ENCODE measurements at places on chromosomes 1 and 21.

GRCh38 chr1:11335417-11336056, 62.5 kb downstream of the UBIAD1 start:
- DNase-seq = no peak

GRCh38 chr1:19690342-19690741, 25.7 kb downstream of the HTR6 start:
- DNase-seq = no peak

DNA sequence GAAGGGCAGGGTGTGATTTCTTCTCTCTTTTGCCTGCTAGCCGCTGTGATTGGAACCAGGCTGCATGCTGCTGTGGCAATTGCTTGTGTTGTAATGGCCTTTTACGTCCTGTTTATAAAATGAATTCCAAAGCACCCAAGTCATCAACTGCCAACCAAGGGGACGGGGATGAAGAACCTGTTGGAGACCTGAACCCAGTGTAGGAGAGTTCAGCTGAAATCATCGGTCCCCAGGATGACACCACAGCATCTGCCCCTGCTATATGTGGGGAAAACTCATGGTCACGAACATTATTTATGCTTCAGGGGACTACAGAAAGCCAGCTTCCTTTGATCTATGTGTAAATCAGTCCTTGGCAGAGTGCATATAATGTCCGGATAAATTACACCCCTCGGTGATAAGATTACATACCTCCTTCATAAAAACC, 3.8 kb downstream of the TMEM167B start:
- DNase-seq = no peak

DNA sequence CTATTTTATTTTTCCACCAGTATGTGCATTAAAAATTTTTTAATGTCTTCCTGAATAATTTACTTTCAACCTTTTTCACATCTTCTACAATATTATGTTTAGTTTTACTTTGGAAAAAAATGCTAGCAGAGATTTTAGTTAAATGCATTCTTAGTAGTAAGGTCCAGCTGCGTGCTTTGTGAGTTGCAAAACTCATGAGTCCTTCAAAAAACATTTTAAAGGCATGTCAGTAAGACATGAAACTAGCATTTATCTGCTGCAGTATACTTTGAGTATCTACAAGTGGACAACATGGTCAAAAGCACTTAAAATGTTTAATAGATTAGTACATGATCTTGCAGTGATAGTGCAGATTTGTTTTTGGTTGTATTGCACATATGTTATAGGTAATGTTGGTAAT, 139.0 kb downstream of the HS2ST1 start:
- DNase-seq = no peak

DNA sequence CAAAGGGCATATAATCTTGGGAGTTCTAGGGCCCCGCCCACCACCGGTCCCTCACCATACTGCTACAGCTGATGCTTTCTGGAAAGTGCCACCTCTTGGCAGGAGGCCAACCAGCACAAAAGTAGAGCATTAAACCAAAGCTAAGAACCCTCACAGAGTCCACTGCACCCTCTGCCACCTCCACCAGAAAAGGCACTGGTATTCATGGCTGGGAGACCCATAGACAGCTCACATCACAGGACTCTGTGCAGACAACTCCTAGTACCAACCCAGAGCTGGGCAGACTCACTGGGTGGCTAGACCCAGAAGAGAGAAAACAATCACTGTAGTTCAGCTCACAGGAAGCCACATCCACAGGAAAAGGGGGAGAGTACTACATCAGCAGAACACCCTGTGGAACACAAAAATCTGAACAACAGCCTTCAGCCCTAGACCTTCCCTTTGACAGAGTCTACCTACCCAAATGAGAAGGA, 10.8 kb downstream of the THEM4 start:
- DNase-seq = no peak

GRCh38 chr1:119953266-119953998, 57.1 kb upstream of the ADAM30 start:
- no peak for DNase-seq

- no peak for DNase-seq
These were observed 1536.7 kb upstream of the B3GALT2 start for GRCh38 chr1:194723067-194723466.

GRCh38 chr1:27303509-27303908, 18.5 kb upstream of the TMEM222 start:
- no peak for DNase-seq

- DNase-seq = no peak
These were observed 5.2 kb downstream of the APP start for GRCh38 chr21:26165331-26165730.

All from NCI-H345 (cell line).